ENCODE measurements at places on chromosomes 3 and 15. TPM values are rescaled to one million over a fixed set of nuclear protein-coding genes. Genes with fewer than 3 reads are reported as not detected.

Gene TTLL13
- not detected for total RNA-seq

Gene RASGRF1
- not detected for total RNA-seq

Gene GRIP2
- 4.0 TPM for total RNA-seq

DNA sequence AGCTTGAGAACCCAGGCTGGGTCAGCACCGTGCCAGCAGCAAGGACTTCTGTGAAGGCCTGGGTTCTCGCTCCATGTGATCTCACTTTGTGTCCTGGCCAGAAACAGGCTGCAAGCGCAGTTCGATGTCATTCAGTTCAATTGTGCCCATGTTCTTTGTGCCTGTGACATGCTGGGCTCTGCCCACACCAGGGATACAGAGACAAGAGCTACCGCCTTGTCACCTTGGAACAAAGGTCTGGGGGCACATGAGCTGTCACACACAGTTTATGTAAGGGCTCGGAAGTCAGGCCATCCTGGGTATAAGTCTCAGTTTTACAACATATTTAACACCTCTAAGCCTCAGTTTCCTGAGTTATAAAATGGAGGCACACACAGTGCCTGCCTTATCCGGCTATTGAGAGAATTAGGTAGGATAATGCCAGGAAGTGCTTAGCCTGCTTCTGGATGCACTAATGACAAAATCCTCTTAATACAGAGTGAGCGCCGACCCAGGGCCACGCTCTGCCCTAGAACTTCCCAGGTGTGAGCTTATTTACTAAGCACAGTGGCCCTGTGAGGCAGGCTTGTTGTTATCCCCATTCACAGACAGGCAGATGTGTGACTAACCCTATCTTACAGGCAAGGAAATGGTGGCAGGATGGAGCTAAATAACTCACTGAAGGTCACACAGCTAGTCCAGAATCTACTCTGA is 50.4 kb upstream of the LIMD1 start:
- no peak for DNase-seq

DNA sequence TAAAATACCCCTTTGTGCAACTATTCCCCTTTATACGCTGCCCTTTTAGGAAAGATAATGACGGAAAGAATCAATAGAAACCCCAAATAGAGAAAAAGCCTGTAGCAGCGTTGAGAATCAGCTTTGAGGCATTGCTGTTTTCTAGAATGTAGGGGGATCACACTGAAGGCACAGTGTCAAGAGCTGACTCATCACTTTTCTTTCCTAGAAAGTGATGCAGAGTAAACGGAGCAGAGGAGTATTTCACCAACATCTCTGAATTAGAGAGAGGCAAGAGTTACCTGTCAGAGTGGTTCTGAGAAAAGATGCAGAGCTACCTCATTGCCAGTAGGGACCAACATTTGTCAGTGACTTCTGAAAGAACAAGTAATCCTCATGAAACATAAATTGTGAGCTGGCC is 269.8 kb upstream of the TMC3 start:
- DNase-seq = no peak

Gene MYNN
- 14.8 TPM for total RNA-seq

DNA sequence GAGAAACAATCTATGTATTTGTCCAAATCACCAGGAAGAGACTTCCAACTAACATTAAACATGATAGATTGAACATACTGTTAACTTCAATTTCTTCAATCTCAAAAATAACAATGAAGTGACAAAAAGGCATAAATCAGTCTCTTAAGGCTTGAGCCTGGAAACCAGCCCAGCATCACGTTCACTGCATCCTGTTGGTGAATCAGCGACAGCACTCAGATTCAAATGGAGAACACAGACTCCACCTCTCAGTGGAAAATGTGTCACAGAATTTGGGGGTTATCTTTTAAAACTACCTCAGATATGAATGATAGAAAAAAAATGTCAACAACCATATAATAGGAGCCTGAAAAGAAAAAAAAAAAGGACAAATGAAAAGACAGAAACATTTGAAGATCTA is 212.0 kb downstream of the MINAR1 start:
- peak; percentile 58 for DNase-seq

Gene CPB1
- total RNA-seq = not detected

Gene GP9
- total RNA-seq = not detected

Gene AADAC
- 0.34 TPM for total RNA-seq

DNA sequence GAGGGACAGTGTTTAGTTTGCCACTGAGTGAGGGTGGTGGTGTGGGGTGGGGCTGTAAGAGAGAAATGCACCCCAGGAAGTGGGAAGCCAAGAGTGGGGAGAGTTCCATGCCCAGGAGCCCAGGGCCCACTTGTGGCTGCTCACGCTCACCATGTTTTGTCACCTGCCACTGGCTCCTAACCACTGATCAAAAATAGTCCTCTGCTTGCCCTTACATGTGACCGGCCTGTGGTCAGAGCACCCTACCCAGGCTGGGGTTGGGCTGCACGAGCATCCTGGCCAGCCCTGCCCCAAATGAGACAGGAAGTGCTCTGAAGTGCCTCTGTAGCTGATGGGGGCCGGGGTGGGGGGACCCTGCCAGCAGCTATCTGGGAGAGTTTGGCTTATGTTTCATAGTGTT is 216.3 kb downstream of the RPLP1 start:
- DNase-seq = no peak

GRCh38 chr3:126732281-126733060 is 28.4 kb downstream of the CHCHD6 start:
- no peak for DNase-seq

GRCh38 chr3:172673210-172673679 is 37.6 kb downstream of the NCEH1 start:
- DNase-seq = peak; percentile 70

GRCh38 chr3:194107107-194107506 is 28.8 kb upstream of the HES1 start:
- no peak for DNase-seq

Gene CCR9
- total RNA-seq = not detected

DNA sequence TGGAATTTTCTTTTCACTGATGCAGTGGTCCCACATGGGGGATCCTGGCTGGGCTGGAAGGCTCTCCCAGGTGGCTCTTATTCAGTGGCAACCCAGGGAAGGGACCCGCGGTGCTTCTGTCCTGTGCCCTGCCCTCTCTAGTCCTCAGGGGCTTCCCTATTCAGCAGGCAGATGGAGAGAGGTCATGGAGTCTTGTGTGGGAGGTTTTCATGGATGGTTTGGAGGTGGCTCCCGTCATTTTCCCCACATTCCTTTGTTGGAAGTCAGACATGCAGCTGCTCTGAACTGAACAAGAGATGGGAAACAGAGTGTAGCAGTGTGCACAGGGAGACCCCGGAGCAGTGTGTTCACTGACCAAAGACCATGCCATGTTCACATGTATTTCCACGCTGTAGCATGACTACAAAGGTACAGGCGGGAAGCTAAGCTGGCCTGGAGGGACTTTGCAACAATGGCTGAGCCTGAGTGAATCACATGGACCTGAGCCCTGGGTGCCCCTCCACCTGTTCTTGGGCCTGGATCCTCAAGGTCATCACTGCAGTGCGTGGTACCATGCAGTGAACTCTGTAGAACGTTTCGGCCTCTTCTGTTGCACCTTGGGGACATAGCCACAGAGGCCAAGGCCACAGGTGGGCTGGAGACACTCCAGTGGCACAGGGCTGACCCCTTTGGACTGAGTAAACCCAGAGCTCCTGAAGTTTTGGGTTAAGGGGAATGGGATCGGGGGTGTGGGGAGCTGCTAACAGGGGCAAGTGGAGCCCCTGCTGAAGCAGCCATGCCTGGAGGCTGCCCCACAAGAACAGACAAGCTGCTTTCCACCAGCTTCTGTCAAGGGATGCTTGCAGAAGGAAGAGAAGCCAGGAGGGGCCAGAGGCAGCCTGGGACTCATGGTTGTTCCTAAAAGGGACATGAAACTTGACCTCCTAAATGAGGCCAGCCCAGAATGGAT is 123.0 kb downstream of the ASB7 start:
- DNase-seq = peak; percentile 49

DNA sequence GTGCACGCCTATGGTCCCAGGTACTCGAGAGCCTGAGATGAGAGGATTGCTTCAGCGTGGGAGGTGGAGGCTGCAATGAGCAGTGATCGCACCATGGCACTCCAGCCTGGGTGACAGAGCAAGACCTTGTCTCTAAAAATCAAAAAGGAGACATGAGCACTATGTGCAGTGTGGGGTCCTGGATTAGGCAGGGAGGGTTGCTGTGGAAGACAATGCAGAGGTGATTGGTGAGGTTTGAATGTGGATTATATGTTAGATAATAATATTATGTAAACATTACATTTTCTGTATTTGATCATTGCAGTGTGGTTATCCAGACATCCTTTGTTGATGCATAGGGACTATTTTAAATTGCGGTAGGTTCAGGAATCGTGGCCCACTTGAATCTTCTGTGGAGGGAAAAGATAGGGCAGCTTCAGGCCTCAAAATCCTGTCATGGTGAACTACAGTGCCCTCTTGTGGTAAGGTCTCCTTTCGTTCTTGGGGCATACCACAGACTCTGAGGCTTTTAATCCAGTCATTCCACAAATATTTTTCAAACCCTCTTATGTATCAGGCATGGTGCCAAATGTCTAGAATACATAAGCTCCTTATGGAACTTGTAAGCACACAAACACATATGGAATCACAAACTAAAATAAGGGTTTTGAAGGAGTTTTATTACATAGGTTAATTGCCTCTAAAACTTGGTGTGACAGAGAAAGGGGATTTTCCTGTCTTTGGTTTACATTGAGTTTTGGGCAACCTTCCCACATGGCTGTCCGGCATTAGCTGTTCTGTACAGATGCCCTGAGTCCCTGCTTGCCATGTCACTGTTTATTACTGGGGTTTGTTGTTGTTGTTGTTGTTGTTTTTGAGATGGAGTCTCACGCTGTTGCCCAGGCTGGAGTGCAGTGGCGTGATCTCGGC is 37.7 kb downstream of the GPD1L start:
- peak; percentile 68 for DNase-seq

Gene SPINT1
- total RNA-seq = not detected

DNA sequence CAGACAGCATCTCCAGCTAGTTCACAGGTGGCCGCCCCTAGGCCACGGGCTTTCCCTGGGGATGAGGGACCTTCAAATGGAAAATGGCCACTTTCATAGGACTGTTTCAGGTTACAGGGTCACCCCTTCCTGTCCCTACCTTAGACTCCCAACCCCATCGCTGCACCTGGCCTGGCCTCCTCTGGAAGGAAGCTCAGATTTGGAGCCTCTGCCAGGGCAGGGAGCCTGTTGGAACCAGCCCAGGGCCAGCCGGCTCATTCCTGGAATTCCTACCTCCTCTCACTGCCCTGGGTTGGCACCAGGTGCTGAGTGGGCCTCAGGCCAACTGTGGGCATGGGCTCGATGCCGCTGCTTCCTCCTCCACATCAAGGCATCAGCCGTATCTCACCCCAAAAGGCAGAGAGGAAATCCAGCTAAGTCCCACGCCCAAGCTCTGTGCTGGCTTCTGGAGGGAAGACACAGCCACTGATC is 42.2 kb downstream of the KLHL25 start:
- DNase-seq = no peak
